ENCODE measurements at places on chromosomes 6 and 20.

GRCh38 chr6:159817951-159818739 lies 18.1 kb downstream of the PNLDC1 start:
- no peak for DNase-seq

GRCh38 chr6:5746053-5746758 lies 260.5 kb downstream of the NRN1 start:
- no peak for DNase-seq

DNA sequence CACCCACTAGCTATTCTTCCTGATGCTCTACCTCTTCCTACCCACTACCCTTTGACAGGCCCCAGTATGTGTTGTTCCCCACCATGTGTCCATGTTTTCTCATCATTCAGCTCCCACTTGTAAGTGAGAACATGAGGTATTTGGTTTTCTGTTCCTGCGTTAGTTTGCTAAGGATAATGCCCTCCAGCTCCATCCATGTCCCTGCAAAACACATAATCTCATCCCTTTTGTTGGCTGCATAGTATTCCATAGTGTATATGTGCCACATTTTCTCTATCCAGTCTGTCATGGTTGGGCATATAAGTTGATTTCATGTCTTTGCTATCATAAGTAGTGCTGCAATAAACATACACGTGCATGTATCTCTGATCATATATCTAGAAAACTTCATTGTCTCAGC lies 218.3 kb upstream of the STXBP5 start:
- DNase-seq, result no peak

DNA sequence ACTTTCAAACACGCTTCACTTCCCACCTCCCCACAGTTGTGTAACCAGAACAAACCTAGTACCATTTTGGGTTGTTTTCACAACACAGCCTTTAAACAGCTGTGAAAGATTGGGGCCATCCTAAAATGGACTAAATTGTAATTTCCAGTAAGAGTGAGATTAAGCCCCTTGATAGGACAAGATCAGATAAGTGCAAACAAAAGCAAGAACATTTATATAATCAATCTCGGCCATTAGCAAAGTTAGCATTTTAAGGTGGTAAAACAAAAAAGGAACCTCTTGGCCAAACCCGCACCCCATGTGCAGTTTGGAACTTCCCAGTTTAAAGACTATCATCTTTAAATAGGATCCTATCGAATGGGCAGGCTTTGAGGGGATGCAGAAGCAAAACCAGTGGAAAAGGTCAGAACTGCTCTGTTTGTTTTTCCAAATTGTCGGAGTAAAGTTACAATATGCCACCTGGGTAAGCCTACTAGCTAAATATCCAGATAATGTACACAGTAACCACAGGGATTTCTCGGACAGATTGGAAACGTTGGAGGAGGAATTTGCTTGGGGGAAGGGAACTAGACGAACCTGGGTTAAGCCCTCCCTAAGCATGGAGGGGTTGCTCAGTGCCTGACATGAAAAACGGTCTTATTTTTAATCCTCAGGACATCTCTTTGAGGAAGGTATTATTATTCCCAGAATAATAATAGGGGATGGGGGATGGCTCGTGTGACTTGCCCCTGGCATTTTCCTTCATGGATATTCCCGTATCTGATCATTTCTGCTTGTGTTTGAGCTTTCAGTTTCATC lies 159.8 kb upstream of the SALL4 start:
- no peak for DNase-seq

DNA sequence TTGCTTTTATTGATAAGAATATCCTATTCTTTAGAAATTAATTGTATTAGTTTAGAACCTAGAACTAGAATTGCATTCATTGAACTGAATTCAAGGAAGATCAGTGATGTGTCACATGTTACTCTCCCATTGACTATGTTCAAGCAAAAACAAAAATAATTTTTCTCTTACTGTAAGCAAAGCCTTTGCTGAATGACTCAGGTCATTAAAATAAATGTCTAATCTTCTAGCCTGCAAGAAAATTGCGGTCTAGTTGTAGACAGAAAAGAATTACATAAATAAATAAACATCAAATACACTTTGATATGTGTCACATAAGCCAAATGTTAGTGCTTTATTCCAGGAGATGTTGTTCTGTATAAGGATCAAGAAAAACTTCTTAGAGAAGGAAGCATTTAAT lies 387.9 kb downstream of the ADGRB3 start:
- DNase-seq, result no peak

GRCh38 chr6:111615916-111616612 lies 10.4 kb upstream of the TRAF3IP2 start:
- DNase-seq, result no peak

Data from COLO829 (cell line).